ENCODE measurements at places on chromosomes 13 and 19.

DNA sequence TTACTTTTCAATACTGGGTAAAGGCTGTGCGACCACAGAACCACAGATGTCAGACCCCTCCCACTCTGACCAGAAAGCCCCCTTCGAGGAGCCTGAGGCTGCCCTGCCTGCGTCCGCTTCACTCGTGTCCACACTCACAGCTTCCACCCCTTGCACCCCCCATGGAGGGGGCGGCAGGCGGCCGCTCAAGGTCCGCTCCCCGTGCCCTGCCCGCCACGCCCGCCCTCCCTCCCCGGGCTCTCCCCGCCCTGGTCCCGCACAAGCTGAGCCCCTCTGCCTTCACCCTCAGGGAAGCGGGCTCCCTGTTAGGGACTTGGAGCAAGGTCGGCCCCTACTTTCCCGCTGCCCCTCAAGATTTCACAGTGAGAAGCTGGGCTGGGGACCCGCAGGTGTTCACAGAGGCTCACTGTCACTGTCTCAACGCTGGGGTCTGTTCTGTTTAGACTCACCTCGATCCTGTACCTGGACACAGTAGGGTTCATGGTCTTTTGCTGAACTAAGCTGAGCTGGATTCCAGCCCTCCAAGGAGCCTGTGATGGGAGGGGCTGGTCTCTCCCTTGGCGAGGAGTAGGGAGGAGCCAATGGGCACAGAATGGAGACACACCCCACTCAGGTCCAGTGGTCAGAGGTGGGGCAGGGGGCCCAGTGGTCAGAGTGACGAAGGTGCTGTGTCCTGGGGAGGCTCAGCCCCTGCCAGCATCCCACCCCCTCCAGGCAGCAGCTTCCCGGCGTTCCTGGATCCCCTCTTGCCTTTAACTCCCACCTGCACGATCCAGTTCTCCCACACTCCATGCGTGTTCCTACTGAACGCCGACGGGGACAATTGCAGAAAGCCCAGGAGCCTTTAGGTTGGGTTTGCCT lies 69.5 kb downstream of the SPACA7 start:
- DNase-seq = no peak

- DNase-seq = no peak
Measured at GRCh38 chr19:29753190-29753933, 38.3 kb upstream of the C19orf12 start.

GRCh38 chr13:40026741-40027140 lies 371.3 kb downstream of the COG6 start:
- DNase-seq = no peak

GRCh38 chr13:34364633-34365032 lies 546.7 kb downstream of the RFC3 start:
- DNase-seq = no peak

GRCh38 chr13:39961036-39961435 lies 305.6 kb downstream of the COG6 start:
- no peak for DNase-seq

- no peak for DNase-seq
Measured at GRCh38 chr19:14300303-14300702, 80.9 kb upstream of the ADGRE5 start.

- DNase-seq = no peak
Measured at GRCh38 chr13:51235186-51235585, 13.0 kb downstream of the FAM124A start.

- DNase-seq = no peak
Measured at GRCh38 chr13:33150126-33150525, 133.9 kb downstream of the KL start.

DNA sequence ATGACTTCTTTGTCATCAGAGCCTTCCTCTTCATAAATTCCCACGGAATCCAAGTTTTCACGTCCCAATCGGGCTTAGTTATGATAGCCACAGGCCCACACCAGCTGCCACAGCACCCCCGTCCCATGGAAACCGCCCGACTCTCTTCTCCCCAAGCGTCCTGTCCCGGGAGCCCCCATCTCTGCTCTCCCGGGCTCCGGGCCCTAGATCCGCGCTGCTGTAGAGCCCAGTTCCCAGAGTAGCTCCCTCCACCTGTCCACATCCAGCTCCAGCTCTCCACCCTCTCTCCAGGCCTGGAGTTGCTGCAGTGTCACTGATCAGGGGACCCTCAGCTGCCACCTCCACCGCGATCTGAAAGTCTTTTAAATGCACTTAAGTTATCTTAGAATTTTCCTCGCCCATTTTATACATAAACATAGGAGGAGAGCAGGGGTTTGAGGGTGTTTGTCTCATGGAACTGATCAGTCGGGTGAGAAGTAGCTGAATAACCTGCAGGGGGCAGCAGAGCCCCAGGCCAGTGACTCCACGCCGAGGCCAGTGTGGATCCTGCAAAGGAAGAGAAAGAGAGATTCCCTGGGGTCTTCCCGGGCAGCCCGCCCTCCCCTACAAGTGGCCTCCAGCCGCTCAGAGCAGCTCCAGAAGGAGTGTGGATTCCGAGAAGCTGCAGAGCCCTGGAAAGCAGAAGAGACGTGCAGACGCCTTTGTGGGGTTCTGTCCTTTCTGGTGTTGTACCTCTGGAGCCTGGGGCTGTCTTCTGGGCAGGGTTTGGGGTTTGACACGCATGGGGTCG lies 1.1 kb upstream of the ZNF763 start:
- DNase-seq = peak; percentile 61

- no peak for DNase-seq
Measured at GRCh38 chr13:114230117-114230516, 4.6 kb upstream of the CDC16 start.

GRCh38 chr13:83831796-83832195 lies 50.5 kb downstream of the SLITRK1 start:
- DNase-seq = no peak

DNA sequence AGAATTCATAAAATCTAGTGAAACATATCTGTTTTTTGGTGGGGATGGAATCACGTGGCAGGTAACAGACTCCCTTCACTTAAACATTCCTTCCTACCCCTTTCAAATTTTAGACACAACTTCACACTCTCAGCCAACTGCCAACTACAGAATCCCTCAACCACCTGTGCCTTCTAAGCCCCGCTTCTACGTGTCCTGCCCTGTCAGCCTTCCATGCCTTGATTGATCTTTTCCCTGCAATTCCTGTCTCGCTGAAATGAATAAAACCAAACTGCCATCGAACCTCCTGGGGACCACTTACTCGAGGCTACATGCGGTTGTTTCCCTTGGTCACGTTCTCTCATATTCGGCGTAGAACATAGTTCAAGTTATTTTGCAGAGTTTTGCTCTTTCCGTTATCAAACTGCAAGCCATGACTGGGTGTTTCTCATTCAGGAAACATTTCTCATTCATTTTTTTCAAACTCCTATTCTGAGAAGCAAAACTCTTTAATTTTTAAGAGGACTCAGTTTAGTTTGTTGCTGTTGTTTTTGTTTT lies 1.1 kb downstream of the ZNF625 start:
- no peak for DNase-seq

DNA sequence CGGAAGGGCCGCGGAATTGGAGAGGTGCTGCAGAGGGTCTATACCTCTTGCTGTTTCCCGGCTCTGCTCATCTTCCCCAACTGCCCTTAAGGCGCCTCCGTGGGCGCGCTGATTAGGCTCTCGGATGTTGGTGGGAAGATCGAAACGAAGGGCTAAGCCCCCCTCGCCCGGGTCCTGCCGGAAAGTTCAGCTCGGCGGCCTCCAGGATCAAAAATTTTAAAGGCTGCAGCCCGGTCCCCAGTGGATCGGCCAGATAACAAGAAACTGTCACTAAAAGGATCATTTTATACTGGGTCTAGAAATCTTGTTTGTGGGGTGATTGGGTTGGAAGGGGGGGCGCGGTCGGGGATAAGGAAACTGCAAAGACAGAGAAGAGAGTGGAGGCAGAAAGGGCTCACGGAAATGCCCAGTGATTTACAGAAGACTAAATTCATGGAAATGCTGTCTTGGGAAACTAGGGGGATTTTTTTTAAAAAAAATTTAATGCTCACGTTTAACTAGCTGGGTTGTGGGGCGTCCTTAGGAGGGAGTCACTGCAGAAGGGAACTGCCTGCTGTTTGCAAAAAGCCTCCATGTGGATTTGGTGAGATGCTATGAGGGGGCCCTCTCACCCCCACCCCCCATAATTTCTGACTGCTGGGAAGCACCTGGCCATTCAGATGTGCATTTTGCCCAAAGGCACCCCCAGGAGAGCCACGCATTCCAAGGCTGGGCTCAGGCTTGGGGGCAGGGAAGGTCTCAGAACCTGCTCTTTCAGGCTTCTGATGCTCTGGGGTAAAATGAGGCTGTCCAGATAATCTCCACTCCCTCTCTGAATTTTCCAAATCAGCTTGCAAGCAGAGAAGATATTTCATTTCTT lies 7.7 kb downstream of the CDX2 start:
- DNase-seq = no peak

DNA sequence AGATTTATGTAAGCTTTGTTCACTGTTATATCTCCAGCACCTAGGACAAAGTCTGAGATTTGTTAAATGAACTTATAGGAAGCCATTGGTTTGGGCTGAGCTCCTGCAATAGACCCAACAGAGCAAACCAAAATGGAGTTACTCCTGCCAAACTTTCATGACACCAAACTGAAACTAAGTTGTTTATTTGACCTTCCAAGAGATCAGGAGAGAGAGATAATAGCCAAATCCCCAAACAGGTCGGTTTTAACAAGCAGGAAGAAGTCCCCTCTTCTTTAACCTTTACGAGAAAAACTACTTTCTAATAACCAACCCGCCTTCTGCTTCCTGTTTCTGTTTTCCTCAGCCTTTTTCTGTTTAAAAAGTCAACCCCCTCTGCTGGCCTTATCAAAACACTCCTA lies 54.9 kb upstream of the ATP12A start:
- no peak for DNase-seq

DNA sequence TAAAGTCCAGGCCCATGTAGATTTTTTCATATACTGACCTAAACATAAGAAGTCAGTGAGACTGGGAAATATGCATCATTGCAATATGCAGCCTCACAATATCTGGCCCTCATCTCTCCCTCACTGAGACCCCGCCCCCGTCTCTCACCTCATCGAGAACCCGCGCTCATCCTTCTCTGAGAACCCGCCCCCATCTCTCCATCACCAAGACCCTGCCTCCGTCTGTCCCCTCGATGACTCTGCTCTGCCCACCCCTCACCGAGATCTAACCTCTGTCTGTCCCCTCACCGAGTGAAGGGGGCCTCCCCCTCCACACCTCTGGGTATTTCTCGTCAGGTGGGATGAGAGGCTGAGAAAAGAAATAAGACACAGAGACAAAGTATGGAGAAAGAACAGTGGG lies 20.5 kb upstream of the ZNF846 start:
- no peak for DNase-seq

DNA sequence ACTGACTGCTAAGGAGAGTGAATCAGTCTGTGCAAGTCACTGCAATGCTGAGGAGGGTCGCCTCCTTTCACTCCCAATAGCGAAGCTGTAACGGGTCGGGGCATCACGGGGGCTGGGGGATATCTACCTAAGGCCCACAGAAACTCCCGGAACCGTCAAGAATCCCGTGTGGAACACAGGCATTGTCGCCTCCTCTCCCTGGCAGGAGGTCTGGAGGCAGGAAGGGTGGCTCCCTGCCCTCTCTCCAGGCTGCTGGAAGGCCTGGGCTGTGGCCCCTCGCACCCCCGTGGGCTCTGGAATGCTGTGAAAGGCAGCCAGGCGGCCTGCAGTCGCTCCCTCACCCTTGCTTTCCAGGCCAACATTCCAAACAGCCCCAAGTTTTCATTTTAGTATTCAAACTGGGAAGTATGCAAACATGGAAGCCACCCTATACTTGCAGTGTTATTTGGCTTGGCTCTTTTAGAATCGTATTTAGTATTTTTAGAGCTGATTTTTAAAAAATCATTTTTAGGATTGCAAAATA lies 109.4 kb downstream of the CRYL1 start:
- no peak for DNase-seq

DNA sequence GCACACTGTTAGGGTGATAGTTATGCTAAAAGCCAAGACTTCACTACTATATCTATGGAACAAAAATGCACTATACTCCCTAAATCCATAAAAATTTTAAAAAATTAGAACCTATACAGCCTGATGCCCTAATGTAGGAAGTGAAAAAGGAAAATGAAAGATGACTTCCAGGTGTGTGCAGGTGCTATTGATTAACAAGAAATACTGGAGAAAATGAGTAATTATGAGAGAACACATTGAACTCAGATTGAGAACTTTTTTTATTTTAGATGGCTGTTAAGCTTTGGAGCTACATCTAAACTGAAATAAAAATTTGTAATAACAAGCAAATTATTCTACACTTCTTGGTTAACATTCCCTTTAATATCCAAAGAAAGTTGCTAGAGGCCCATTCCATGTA lies 1015.7 kb downstream of the PCDH9 start:
- DNase-seq = no peak

DNA sequence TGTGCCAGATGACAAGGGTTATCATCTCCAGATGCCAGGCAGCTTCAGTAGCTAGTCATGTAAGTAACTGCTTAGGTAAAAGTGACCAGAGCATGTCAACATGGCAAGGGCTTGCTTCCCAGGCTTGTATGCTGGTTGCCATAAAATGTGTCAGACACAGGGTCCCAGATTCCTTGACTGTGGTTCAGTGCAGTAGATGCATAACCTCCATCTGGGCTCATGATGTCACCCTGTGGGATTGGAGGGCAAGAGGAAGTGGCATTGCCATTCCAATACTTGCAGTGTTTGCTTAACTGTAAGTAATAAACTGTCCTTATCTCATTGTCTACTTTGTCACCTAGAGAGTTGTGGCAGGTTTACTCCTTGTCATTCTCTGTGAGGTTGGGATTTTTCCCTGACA lies 226.8 kb downstream of the PCDH17 start:
- no peak for DNase-seq

- DNase-seq = no peak
Measured at GRCh38 chr13:24237356-24237755, 72.0 kb upstream of the C1QTNF9 start.

- peak; percentile 17 for DNase-seq
Measured at GRCh38 chr19:8017808-8018207, 12.4 kb upstream of the ELAVL1 start.

DNA sequence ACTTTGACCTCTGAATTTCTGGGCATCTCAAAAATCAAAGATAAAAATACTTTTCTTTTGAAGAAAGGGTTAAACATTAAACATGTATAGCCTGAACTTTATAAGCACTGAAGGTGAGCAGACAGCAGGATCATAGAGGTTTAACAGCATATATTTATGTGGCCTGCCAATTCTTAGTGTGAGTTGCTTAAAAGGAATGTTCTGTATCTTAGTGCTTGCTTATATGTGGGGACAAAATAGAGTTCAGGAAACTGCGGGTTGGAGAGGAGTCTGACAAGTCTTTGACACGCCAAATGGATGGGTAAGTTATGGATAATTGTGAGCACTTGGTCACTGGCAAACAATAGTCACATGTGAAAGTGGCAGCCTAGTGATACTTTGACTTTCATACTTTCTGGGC lies 1419.4 kb upstream of the SPRY2 start:
- no peak for DNase-seq
